Glomerular endothelial cell (primary cell): ENCODE measurements at places on chromosomes 7 and 10.

GRCh38 chr10:13365243-13365642 lies 17.1 kb upstream of the SEPHS1 start:
- DNase-seq = no peak

GRCh38 chr10:117226813-117227451 lies 14.0 kb upstream of the SLC18A2 start:
- DNase-seq = no peak

- DNase-seq = no peak
Observed at GRCh38 chr7:110600956-110601355, 490.0 kb upstream of the LRRN3 start.

- no peak for DNase-seq
Observed at GRCh38 chr10:112082120-112082519, 101.4 kb downstream of the GPAM start.

DNA sequence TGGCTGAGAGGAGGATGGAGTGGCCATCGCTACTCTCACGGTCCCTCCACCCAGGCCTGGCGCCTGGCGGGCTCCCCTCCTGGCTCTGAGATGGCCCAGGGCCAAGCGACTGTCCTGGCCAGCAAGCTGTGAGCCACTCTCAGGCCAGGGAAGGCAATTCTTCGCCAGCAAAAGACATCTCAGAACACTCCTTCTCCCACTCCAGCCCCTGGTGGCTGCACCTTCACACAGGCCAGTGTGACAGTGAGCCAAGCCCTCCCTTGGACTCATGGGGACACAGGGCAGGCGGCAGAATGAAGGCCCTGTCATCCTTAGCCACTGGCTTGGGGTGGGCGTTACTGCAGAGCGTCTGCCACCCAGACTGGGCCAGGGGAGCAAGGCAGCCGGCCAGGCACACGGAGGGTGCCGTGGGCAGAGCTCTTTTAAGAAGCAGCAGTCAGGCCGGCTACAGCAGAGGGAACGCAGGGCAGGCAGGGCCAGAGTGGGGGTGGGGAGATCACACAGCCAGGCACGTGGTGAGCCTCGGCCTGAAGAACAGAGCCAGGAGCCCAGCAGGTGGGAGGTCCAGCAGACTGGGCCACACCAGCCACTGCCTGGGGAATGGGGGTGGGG lies 14.4 kb downstream of the STK32C start:
- DNase-seq = no peak

DNA sequence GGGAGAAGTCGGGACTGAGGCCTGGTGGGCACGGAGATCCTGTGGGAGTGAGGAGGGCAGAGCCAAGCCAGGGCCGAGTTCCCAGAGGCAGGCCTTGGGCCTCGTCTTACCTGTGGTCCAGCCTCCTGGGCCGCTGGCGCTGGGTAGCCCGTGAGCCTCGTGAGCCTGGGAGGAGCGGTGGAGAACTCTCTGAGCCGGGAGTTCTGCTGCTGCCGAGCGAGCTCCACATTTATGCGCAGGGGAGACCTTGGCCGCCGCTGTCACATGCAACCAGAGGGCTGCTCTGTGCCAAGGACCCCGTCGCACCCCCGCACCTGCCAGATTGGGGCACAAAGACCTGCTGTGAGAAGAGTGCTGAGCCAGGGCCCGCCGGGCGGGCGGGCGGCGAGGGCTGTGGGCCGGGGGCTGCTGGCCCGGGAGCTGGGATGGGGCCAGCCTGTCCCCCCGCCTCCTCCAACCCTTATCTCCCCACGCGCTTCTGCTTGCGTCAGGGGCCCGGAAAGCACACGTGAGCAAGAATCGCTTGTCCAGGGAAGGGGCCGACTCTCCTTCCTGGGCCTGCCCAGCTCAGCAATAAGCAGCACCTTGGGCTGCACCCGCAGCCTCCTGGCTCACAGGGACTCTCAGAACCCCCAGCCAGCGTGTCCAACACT lies 10.2 kb downstream of the VENTX start:
- DNase-seq = no peak
